GM23338 (cell line): ENCODE measurements at places on chromosomes 2 and 18.

- DNase-seq, result no peak
- no peaks in the 10 kb centered on the region for H3K36me3 ChIP-seq
- no peaks in the 10 kb centered on the region for H3K4me1 ChIP-seq
- H3K4me3 ChIP-seq, result no peak overlapping the region
- H3K27me3 ChIP-seq, result no peaks in the 10 kb centered on the region
- H3K27ac ChIP-seq, result no peak overlapping the region
These were observed 65.3 kb downstream of the SLC40A1 start for GRCh38 chr2:189515264-189515663.

- H3K27ac ChIP-seq, result no peak overlapping the region
- H3K4me1 ChIP-seq, result no peaks in the 10 kb centered on the region
- H3K27me3 ChIP-seq, result no peaks in the 10 kb centered on the region
- H3K36me3 ChIP-seq, result peaks cover 47% of the 10 kb centered on the region
- no peak overlapping the region for H3K4me3 ChIP-seq
These were observed 40.2 kb downstream of the POLR1A start for GRCh38 chr2:86065512-86065911.

- no peaks in the 10 kb centered on the region for H3K36me3 ChIP-seq
- H3K27ac ChIP-seq, result peak overlapping the region; percentile 23; the same call in 1 of the 2 replicates
- no peak for DNase-seq
These were observed 15.5 kb downstream of the HEATR5B start for GRCh38 chr2:37068686-37069085.

DNA sequence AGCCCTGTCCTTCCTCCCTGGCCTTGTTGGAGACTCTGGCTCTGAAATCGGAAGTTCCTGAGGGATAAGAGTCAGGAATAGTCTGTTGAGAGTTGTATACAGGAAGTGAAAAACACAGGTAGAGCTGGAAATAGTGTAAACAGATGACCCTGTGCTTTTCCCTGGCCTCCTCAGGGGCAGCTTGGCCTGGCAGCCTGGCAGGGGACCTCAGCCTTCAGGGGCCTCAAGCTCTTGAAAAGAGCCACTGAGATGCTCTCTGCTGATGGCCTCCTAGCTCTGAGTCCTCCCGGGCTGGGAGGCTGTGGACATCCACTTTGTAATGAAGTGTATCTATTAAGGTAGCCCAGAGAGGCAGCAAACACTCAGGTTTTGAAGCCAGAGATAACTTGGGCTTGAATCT, 79.3 kb downstream of the DDX1 start:
- H3K27me3 ChIP-seq, result no peaks in the 10 kb centered on the region
- no peaks in the 10 kb centered on the region for H3K4me1 ChIP-seq
- no peak overlapping the region for H3K4me3 ChIP-seq
- no peaks in the 10 kb centered on the region for H3K36me3 ChIP-seq

DNA sequence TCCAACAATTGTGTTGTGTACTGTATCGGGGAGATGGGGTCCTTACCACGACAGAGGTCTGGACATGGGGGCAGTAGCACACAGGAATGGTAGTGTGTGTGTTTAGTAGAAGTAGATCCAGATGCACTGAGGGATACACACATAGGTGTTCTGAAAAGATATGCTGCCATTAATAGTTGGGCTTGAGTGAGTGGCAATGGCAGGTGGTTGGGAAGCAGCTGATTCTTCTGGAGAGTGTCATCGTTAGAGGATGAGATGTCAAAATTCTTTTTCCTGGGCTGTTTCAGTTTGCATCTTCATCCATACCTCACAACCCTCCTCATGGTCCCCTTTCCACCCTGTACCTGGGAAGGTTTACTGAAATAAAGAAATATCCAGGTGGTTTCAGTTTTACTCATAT, 66.6 kb downstream of the UGGT1 start:
- H3K27ac ChIP-seq, result no peak overlapping the region
- no peaks in the 10 kb centered on the region for H3K27me3 ChIP-seq
- H3K4me3 ChIP-seq, result no peak overlapping the region
- H3K36me3 ChIP-seq, result peaks cover 33% of the 10 kb centered on the region
- no peak for DNase-seq

DNA sequence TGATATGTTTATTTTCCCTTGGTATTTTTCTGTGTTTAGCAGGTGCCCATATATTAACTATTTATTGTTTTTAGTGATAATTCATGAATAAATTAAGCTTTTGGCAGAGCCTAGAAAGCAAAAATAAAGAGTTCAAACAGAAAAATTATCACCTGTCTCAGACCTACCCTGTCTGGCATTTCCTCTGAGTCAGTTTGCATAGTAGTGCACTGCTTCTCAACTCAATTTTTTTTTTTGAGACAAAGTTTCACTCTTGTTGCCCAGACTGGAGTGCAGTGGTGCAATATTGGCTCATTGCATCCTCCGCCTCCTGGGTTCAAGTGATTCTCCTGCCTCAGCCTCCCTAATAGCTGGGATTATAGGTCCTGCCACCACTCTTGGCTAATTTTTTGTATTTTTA, 793.9 kb downstream of the SUCLG1 start:
- DNase-seq, result no peak
- no peak overlapping the region for H3K27ac ChIP-seq
- no peaks in the 10 kb centered on the region for H3K27me3 ChIP-seq
- no peaks in the 10 kb centered on the region for H3K4me1 ChIP-seq

DNA sequence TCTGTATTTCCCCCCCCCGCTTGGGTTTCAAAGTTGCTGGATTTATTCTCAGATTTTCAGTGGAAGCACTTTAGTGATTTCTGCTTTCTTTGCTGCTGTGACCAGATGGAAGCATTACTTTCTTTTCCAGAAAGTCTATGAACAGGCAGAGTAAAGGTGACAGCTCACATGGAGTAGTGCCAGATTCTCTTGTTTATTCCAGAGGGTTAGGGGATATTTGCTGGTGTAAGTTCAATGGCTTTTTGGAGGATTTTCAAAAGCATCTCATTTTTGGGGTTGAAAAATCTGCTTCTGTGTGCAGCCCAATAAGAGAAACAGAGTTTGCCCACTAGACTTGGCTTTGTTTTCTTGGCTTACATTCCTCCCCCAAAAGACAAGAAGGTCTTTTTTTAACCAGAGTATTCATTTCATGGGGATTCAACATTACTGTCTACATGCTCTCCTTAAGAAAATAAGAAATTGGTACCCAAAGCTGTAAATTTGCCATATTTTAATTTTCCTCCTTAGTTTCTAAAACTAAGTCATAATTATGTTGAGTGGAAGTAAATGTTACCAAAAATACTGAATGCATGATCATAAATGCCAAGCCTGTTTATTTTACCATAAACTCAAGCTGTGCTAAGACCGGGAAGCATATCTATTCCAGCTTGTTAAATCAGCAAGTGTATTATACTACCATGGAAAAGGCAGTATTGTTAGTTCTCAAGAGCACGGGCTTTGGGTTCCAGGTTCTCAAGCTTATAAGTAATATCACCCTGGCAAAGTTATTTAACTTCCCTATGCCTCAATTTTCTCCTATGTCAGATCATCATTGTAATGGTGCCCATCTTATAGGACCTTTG, 557.2 kb downstream of the CPS1 start:
- H3K4me1 ChIP-seq, result peaks cover 3% of the 10 kb centered on the region; the same call in 1 of the 2 replicates
- no peak for DNase-seq
- H3K27me3 ChIP-seq, result no peaks in the 10 kb centered on the region

GRCh38 chr2:45334205-45334604, 276.9 kb downstream of the SRBD1 start:
- no peak for DNase-seq
- H3K36me3 ChIP-seq, result no peaks in the 10 kb centered on the region
- H3K4me1 ChIP-seq, result no peaks in the 10 kb centered on the region; the same call in 1 of the 2 replicates
- H3K27me3 ChIP-seq, result no peaks in the 10 kb centered on the region
- H3K4me3 ChIP-seq, result no peak overlapping the region
- H3K27ac ChIP-seq, result no peak overlapping the region

GRCh38 chr18:73708591-73708990, 439.0 kb downstream of the FBXO15 start:
- H3K4me3 ChIP-seq, result no peak overlapping the region
- no peak overlapping the region for H3K27ac ChIP-seq
- no peaks in the 10 kb centered on the region for H3K4me1 ChIP-seq
- no peaks in the 10 kb centered on the region for H3K36me3 ChIP-seq
- no peak for DNase-seq

- no peaks in the 10 kb centered on the region for H3K4me1 ChIP-seq
- H3K4me3 ChIP-seq, result no peak overlapping the region
- no peak for DNase-seq
- H3K36me3 ChIP-seq, result no peaks in the 10 kb centered on the region
- no peaks in the 10 kb centered on the region for H3K27me3 ChIP-seq
- no peak overlapping the region for H3K27ac ChIP-seq
These were observed 19.8 kb downstream of the TSHZ1 start for GRCh38 chr18:75230163-75231052.

DNA sequence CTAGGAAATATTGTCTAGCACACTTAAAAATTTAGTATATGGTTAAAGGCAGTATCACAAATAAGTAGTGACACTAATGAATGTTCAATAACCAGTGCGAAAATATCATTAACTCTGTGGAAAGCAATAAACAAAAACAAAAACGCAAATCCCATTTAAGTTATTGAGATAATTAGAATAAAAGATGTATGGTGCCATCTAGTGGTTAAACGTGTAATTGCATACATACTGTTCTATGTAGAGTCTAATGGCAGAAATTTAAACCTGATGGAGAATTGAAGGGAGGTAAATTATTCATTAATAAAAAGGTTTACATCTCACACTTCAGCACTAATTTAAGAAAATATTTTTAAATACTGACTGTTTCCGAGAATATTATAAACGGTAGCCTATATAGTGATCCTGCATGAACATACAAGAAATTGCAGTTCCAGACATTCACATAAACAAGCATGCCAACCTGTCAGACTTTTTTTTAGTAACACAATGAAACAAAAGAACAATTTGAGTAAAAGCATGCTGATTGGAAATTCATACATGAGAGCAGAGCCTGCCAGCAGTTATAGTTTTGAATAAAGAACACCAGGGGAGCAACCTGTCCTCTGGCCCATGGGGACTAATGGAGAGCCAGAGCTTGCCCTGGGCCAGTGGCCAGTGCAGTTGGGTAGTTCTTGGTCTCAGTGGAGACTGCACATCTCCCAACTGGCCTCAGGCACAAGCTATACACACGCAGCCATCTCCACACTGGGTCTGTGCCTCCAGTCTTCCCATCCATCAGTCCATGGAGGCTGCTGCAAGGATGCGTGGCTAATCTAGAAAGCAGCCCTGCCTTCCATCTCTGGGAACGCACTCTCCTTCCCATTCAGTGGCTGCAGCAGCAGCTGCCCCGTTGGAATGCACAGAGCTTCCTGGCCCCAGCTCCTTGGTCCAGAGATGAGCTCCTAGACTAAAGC, 28.0 kb downstream of the GCG start:
- H3K27ac ChIP-seq, result no peak overlapping the region
- no peaks in the 10 kb centered on the region for H3K27me3 ChIP-seq
- H3K4me3 ChIP-seq, result no peak overlapping the region
- H3K4me1 ChIP-seq, result no peaks in the 10 kb centered on the region
- no peaks in the 10 kb centered on the region for H3K36me3 ChIP-seq

- no peak overlapping the region for H3K4me3 ChIP-seq
- H3K4me1 ChIP-seq, result no peaks in the 10 kb centered on the region
- peak; percentile 39 for DNase-seq
- 0 out of 2 replicates have a peak overlapping the region, but pooled peaks have one; percentile 5 for H3K27ac ChIP-seq
- no peaks in the 10 kb centered on the region for H3K27me3 ChIP-seq
These were observed 11.1 kb downstream of the TRAK2 start for GRCh38 chr2:201440182-201440581.

- H3K4me3 ChIP-seq, result no peak overlapping the region
- H3K27ac ChIP-seq, result no peak overlapping the region
- no peak for DNase-seq
- H3K27me3 ChIP-seq, result no peaks in the 10 kb centered on the region
These were observed 53.7 kb upstream of the APCDD1 start for GRCh38 chr18:10400534-10401307.

DNA sequence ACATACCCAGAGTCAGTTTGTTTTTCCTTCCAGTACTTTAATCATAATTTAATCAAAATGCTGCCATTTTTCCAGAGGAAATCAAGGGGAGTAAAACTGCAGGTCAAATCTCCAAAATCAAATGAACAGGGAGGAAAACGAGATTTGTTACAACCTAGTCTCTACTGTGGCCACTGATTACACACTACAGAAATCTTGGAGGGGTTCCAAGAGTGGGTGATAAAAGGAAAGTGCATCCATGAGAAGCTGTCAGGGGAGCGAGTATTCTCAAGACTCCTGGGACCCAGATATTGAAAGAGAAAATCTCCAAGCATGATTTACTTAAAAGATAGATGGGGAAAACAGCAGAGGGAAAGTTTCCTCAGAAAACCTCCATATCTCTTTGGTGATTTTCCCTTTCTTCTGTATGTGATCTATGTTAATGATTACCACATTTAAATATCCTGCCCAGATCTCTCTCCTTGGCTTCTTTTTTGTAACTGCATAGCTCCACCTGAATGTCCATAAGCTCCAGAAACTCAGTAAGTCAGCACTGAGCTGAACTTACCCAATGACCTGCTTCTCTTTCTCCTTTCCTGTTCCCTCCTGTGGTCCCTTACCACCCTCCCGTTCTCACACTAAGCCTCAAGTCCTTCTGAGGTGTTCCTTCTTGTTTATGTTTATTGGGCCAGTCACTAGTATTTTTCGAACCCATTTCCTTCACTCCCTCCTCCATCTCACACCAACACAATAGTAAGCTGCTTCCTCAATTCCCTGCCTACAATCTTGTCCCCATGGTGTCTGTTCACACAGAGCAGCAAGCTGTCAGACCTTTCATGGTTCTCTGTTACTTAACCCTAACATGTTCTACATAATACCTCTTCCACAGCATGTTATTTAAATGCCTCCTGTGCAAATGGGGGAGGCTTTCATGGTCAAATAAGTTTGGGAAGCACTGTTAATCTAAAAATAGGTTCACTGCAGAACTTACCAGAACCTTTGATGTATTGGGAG, 73.9 kb upstream of the TWSG1 start:
- peaks cover 16% of the 10 kb centered on the region; the same call in 1 of the 2 replicates for H3K4me1 ChIP-seq
- no peak overlapping the region for H3K4me3 ChIP-seq
- no peaks in the 10 kb centered on the region for H3K27me3 ChIP-seq
- no peaks in the 10 kb centered on the region for H3K36me3 ChIP-seq
- DNase-seq, result no peak

GRCh38 chr2:71486881-71487640, 33.7 kb downstream of the DYSF start:
- no peak for DNase-seq
- H3K4me3 ChIP-seq, result no peak overlapping the region
- H3K4me1 ChIP-seq, result peaks cover 3% of the 10 kb centered on the region; the same call in 1 of the 2 replicates
- H3K27me3 ChIP-seq, result no peaks in the 10 kb centered on the region

GRCh38 chr18:64273724-64274123, 124.8 kb upstream of the LINC00305 start:
- H3K4me3 ChIP-seq, result no peak overlapping the region
- peak; percentile 75 for DNase-seq
- peaks cover 29% of the 10 kb centered on the region for H3K4me1 ChIP-seq
- no peaks in the 10 kb centered on the region for H3K27me3 ChIP-seq
- no peaks in the 10 kb centered on the region for H3K36me3 ChIP-seq
- H3K27ac ChIP-seq, result peak overlapping the region; percentile 87

GRCh38 chr2:169620509-169620908, 36.4 kb downstream of the PPIG start:
- H3K4me1 ChIP-seq, result no peaks in the 10 kb centered on the region
- H3K27me3 ChIP-seq, result no peaks in the 10 kb centered on the region
- no peak overlapping the region for H3K4me3 ChIP-seq
- H3K27ac ChIP-seq, result no peak overlapping the region
